ENCODE measurements at places on chromosomes 3 and 15.
A peak's percentile ranks its signal among the peaks of the same experiment; 100 is the strongest.

GRCh38 chr15:70687482-70687881 is 75.9 kb downstream of the UACA start:
- no peak for DNase-seq

DNA sequence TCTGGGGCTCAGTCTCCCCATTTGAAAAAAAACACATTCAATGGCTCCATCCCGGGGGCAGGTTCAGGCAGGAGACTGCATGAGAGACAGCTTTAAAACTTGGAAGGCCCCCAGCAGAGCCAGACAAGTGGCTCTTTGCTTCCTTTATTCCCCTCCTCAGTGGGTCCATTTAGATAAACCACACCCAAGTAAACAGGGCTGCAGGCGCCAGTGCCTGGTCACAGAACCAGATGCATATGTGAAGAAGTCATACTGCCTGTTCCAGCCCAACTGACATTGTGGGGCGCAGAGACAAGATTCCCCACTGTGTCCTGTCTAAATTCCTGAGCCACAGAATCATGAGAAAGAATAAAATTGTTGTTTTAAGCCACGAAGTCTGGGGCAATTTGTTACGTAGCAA is 9.0 kb downstream of the FBN1 start:
- DNase-seq: peak; percentile 94

DNA sequence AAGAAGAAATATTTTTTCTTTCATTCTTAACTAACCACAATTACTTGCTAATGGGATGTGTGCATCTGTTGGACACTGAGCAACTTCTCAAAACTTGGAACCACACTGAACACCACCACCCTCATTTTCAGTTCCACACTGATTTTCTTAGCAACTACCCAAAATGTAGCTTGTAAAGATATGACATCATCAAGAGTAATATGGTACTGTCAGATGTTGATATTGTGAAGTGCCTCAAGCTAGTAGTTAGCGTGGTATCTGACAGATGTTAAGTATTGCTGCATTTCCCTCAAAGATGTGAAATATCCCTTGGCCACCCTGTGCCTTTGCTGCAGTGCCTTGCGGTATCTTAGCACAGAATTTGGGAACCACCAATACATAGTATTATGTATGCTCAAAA is 9.3 kb downstream of the RFTN1 start:
- peak; percentile 26 for DNase-seq

DNA sequence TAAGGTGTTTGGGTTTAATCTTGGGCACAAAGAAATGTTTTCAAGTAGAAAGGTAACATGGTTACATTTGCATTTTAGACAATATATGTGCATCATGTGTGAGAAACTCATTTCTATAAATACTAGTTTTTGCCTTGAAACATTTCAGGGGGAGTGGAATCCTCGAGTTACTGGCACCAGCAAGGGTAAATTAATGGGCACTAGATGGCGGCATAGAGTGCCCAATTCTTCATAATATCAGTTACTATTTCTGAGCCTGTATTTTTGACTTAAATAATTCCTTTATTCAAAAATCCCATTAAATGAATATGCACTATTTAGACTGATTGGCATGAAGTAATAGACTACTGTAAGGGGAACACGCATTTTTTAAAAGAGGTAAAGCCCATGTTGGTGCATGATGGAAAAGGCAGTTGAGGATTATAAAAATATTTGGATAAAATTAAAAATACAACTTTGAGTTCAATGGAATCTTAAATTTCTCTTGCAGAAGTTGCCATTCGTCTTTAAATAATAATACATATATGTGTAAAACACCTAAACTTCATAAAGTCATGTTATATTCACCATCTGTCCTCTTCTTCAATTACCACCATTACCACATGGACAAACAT is 106.3 kb downstream of the ZBTB20 start:
- DNase-seq: peak; percentile 51

DNA sequence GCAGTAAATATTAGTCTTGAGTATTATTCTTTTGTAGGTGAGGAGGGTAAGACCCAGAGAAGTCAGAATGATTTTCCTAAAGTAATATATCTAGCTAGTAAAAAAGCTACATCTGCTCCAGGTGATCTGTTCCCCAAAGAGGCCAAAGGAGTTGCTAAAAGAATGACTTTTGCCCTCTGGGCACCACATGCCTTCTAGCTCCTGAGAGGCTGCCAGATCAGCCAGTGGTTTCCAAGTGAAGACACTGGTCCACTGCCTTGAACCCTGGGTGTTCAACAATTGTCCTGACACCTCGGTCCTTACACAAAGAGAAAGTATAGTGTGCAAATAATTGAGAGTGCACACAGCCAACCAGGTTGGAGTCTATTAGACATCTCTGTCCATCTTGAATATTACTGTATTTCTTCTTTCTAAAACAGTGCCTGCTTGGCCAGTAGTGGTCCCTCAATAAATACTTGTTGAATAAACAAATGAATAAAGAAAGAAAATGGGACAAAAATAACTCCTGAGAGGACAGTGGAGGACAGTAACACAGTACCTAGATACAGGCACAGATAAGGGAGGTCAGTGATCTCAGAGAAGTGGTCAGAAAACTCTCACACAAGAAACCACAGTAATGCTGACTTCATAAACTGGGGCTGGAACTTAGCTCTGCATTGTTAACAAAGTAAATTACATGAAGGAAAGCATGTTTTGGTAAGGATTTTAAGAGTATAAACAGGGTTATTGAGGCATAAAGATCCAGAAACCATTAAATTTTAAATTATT is 56.6 kb upstream of the CSTA start:
- no peak for DNase-seq

GRCh38 chr3:107216711-107217110 is 160.5 kb upstream of the CCDC54 start:
- DNase-seq: peak; percentile 71

DNA sequence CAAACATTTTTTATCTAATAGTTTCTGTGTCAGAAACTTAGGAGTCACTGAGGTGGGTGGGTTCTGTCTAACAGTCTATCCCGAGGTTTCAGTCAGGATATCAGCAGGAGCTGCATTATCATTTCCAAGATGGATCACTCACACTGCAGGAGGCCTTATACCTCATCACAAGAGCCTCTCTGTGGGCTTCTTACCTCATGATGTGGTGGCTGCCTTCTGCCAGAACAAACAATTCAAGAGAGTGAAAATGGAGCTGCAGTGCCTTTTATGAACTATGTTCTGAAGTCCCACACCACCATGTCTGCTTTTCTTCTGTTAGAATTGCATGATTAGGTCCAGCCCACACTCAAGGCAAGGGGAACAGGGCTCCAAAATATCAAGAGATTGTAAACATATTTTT is 27.9 kb downstream of the RFX7 start:
- peak; percentile 90 for DNase-seq

GRCh38 chr15:80830677-80831076 is 51.5 kb downstream of the CEMIP start:
- no peak for DNase-seq

DNA sequence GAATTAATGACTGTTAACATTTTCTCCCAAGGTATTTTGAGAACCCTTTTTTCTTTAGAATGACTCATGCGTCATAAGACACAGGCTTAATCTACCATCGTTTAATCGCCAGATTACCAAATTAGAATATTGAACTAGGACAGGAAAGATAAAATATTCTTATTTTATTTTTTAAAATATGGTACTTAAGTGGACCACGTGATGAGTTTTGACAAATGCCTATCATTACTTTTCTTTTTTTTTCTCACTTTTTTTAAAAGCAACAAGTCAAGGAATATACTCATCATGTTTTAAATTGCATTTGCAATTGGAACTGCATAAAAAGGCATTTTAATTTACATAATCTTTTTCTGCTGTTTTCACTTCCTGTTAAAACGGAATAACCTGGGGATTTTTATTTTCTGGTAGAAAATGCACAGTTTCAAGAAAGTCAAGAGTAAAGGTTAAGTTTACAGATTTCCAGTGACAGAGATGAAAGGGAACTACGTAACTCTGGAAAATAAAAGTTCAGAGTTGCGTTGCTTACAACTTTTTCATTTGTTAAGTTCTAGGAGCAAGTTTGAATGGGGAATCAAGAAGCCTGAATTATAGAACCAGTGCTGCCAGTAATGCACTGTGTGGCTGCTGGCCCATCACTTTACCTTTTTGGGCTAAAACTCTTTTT is 23.6 kb downstream of the SIAH2 start:
- DNase-seq: no peak

GRCh38 chr15:98000249-98001203 is 40.0 kb downstream of the ARRDC4 start:
- DNase-seq: peak; percentile 8

DNA sequence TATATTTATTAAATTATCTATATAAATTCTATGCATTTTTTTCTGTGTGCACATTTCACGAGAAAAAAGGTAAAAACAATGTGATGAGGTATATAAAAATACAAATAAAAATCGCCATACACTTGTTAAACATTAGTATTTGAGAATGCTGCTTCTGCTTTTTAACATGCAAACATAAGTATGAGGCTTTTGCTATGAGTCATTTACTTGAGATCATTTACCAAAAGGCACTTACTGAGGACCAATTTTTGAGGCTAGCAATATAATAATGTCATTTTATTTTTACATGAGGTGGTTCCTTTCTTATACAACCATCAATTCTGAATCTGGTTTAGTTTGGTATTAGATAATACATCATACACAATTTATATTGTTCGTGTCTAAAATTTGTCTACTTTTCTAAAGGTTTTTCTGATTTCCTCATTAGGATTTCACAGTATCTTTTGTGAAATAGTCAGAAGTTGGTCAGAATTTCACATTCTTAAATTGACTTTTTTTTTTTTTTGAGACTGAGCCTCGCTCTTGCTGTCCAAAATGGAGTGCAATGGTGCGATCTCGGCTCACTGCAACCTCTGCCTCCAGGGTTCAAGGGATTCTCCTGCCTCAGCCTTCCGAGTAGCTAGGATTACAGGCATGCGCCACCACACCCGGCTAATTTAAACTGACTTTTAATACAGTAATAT is 25.6 kb downstream of the DCUN1D1 start:
- DNase-seq: no peak

DNA sequence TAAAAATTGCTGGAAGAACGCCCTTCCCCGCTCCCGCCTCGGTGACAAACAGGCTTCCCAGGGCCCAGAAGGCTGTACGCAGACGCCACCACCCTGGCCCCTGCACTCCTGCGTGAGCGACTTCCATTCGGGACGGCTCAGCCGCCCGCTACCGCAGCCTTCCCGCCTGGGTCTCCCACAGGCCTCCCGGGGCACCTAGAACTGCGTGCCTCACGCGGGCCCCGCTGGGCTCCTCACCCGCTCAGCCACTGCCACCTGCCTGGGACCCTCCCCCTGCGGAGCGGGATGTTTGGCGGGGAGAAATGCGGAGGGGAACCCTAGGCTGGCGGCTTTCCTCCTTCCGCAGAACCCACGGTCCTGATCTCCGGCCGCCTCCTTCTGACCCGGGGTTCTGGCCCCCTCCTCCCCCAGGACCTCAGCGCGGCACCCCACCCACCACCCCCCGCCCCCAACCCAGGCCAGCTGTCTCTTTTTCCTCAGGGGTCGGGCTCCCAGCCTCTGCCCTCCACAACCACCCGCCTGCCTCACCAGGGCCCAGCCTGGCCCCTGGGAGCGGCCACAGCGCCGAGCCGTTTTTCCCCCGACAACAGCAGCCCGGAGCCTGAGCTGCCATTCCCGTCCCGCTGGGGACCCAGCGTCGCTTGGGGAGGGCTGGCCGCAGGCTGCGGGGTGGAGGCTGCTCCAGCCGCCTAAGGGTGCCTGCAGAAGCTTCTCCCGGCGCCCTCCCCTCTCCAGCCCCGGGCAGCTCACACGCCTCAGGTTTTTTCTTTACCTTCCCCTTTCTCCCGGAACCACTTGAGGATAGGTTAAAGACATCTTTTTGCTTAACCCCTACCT is 27.6 kb upstream of the RAB7A start:
- DNase-seq: peak; percentile 30

- no peak for DNase-seq
Observed at GRCh38 chr3:31790193-31791089, 190.6 kb downstream of the OSBPL10 start.

DNA sequence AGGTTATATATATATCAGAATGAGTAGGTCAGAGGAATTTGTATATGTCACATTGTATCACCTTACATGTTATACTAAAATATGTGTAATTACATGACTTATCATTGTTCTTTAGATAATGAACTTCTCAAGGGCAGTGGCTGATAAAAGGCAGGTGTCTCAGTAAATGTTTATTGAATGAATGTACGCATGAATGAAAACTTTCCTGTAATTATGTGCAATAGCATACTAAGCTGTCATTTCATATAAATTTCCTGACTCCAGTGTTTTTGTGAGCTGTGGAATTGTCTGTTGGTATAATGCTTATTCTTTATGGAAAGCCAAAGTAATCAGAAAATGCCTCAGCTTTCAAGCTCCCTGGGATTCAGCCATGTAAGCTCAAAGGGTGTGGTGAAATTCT is 4.2 kb downstream of the TBC1D23 start:
- no peak for DNase-seq

- no peak for DNase-seq
Observed at GRCh38 chr15:25055356-25056068, 100.7 kb downstream of the SNRPN start.

GRCh38 chr3:161274691-161275298 is 53.7 kb downstream of the NMD3 start:
- peak; percentile 65 for DNase-seq

GRCh38 chr3:25429361-25430286 is 1.6 kb downstream of the RARB start:
- no peak for DNase-seq

DNA sequence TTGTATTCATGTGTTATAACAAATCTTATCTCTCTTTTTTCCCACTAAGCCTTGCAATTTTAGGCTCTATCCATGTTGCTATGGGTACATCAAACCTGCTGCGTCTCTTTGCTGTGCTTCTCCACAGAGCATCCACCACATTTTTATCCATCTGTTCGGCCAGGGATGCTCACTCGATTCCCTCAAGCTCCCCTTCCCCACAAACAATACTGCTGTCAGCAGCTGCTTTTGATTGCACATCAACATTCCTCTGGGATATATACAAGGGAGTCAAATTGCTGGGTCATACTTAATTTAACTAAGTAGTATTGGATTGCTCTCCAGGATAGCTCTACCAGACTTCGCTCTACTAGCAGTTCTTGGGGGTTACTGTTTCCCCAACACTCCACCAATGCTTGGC is 36.8 kb downstream of the TMEM108 start:
- DNase-seq: no peak

All from fibroblast of skin of scalp (primary cell).